ENCODE measurements at places on chromosomes 13 and 19.

DNA sequence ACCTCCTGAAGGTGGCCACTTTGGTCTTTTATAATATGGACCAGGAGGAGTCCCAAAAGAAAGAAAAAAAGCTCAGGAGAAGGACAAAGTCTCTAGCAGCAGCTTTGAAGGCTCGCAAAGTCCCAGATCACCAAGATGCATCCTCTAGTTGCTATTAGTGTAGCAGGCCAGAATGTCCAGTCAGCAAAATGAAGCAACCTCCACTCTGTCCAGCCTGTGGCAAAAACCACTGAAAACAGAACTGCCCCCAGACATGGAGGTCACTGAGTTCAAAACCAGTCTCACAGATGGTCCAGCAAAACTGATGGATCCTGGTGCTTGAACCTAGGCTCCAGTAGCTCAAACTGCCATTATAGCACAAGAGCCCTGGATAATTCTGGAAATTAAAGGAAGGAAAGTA is 10.4 kb downstream of the LILRB4 start:
- no peak for DNase-seq

DNA sequence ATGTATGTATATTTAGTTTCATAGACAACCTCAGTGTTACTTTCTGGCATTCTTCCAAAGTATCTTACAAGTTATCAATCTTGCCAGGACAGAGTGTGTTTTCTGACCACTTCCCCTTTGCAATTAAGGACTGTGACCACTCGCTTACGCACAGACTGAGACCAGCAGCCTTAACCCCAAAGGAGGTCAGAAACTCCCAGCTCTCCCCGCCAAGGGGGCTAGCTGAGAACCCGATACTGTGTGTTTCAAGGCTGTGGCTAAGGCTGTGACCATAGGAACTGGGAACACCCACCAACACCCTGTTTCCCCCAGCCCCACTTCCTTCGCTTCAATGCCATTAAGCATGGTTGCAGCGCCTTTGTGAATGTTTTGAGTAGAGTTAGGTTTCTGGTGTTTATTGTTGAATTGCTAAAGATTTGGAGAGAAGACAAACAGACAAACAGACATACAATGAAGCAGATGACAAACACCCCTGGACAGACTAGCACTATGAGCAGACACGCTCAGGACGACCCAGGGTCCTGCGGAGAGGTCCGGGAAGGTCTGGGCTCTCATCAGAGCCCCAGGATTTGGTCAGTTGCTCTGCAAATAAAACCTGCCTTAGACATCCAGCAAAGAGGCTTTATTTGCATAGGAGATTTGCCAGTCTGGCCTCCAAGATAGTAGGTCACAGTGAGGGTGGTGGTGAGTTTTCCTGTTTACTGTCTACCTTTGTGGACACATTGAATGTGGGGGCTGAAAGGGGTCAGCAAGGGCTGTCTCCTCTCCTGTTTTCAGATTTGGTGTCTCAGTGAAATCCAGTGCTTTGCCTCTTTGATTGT is 25.0 kb upstream of the TNFSF11 start:
- no peak for DNase-seq

- DNase-seq, result no peak
Observed at GRCh38 chr13:26867451-26868091, 107.0 kb upstream of the GPR12 start.

DNA sequence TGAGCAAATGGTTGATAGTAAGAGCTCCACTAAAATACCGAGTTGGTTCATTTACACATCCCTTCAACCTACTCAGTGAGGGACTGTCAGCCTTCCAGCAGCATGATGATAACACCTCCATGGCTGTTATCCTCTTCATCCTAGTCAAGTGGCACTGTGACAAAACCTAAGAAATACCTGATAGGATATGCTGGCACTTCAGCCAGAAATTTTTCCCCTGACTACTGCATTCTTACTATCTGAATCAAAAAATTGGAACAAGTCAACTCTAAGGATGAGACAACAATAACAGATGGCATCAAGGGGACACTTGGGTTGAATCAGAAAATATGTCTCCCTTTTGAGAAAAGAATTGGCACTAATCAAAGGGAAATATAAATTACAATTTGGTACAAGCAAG is 193.9 kb downstream of the KCTD12 start:
- DNase-seq, result no peak

DNA sequence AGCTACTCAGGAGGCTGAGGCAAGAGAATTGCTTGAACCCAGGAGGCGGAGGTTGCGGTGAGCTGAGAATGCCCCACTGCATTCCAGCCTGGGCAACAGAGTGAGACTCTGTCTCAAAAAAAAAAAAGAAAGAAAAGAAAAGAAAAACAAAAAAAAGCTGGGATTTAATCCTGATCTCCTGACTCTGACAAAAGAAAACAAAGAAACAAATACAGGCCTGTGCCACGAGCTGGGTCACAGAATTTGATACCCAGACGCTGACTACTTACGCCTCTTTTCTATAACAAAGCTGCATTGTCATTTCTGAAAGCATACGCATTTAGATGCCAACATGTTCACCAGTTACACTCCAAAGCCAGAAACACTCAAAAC is 18.2 kb upstream of the GTF2F2 start:
- DNase-seq, result no peak

DNA sequence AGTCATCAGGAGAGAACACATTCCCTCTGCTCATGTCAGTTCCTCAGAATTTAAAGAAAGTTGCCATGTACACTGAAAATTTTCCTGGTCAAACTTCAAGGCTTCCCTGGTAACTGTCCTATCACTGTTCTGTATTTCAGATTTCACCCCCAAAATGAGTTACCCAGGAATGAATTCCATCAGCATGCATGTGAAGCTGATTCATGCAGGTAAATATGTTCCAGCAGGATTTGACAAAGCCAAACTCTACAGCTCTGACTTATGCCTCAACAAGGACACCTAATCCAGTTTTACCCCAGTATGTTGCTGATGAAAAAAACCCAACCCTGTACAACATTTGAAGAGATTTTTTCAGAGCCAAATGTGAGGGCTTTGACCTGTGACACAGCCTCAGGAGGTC is 21.5 kb downstream of the LIG4 start:
- no peak for DNase-seq

DNA sequence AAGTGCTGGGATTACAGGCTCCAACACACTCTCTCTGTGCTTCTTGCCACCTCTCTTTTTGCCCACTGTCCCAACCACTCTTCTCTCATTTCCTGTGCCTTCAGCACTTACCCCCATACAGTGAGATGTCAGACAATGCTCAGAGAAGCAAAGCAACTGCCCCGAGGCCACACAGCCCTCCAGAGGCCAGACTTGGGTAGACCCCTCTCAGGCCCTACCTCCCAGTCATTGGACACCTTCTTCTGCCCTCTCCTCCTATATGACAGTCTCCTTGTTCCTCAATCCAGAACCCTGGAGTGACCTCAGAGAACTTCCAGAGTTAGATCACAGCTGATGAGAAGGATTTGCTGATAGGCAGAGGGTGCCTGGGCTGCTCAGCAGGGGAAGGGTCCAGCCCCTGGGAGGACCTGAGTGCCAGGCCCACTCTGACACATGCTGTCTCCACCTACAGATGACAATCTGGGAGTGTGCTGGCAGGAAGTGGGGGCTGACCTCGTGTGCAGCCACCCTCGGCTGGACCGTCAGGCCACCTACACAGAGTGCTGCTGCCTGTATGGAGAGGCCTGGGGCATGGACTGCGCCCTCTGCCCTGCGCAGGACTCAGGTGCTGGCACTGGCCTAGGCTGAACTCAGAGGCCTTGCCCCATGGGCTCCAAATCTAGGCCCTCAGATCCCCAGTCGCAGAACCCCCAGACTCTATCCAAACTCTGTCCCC is 24.4 kb downstream of the LTBP4 start:
- no peak for DNase-seq

- DNase-seq, result peak; percentile 36
Observed at GRCh38 chr19:46015687-46016425, 7.0 kb downstream of the PGLYRP1 start.

DNA sequence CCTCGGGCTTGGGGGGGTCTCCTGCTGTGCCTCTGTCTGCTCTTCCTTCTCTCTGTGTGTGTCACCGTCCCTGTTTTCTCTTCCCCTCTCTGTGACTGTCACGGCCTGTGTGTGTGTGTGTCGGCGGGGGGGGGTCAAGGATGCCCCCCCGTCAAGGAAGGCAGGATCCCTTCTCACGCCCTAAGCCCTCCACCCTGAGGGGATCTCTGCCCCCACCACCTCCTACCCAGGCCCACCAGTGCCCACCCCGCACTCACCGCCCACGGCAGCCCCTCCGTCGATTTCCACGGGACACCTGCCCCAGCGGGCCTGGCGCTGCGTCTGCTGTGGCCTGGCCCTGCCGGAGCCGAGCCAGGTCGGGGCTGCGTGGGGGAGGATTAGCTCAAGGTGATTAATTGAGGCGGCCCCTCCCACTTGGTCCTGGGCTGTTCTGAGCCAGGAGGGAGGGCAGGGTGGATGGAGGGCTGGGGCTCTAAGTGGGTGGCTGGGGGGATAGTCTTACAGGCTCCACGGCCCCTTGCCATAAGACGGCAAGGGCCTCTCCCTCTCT is at the start of gene RAX2:
Gene RAX2, minus strand, starts transcription at position 323 of the 550 bp plus-strand sequence. CDS start 486 bp downstream, outside the sequence.
- peak; percentile 83 for DNase-seq

DNA sequence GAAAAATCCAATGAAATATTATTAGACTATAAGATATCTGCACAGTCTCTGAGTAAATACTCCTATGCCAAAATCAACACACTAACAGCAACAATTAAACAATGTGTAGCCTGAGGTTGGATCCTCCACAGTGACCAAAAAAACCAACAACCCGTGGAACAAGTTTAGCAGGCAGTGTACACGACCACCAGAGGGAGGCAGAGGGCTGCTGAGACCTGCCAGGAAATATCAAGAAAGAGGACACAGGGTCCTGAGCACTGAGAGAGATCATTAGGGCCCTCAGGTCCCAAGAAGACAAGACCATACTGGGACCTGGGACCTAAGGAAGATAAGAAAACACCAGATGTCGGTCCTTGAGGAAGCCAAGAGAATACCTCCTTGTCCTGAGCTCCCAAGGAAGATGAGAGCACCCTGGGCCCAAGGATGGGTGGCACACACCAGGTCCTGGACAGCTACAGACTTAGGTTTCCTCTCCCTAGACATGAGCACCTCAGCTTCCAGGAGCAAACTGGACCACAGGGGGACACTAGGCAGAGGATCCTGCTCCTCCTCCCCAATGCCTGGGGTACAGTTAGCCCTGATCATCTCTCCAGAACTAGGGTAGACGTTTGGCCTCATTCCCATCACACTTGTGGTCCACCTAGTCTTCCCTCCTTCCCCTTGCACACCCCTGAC is 822 bp upstream of the ZNF274 start:
- DNase-seq, result peak; percentile 75

GRCh38 chr19:38693380-38694223 is 46.2 kb downstream of the ACTN4 start:
- no peak for DNase-seq

- peak; percentile 72 for DNase-seq
Observed at GRCh38 chr13:87680298-87680697, 9.1 kb downstream of the SLITRK5 start.

- peak; percentile 23 for DNase-seq
Observed at GRCh38 chr19:10408511-10409283, 5.4 kb upstream of the CDC37 start.

- DNase-seq, result no peak
Observed at GRCh38 chr13:79227418-79227817, 178.6 kb downstream of the RBM26 start.

- no peak for DNase-seq
Observed at GRCh38 chr13:106490569-106491321, 44.7 kb downstream of the EFNB2 start.

DNA sequence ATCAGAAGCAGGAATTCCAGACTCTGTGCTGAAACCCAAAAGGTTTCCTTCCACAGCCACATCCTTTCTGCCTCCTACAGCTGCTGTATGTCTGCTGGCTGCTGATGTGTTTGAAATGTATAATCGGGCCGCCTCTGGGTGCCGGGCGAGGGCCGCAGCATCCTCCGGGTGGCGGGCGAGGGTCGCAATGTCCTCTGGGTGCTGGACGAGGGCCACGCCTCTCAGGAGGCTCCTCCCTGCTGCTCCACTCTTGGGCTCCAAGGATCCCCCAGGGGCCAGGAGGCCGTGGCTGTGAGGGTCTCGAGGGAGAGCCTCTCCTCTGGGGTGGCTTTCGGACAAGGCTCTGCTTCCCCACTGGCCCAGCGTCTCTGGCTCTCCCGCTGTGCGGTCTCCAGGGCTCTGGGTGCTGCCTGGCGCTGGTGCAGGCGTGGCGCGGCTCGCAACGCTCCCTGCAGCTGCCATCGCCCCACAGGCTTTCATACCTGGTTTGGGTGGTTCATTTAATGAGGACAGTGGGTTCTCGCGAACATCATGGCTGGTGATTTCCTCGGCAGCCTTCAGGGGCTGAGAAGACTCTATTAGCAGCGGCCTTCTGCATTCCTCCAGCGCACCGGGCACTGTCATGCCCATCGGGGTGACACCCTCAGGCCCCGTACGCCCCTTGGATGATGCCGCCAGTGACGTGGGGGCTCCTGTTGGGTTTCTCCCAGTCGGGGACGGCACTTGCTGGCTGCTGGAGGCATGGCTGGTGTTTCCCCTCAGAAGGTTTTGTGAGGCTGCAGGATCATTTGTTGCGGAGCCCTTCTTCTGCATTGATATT is 41.8 kb upstream of the GRTP1 start:
- peak; percentile 74 for DNase-seq

- DNase-seq, result peak; percentile 33
Observed at GRCh38 chr13:68261105-68261504, 1031.0 kb upstream of the PCDH9 start.

DNA sequence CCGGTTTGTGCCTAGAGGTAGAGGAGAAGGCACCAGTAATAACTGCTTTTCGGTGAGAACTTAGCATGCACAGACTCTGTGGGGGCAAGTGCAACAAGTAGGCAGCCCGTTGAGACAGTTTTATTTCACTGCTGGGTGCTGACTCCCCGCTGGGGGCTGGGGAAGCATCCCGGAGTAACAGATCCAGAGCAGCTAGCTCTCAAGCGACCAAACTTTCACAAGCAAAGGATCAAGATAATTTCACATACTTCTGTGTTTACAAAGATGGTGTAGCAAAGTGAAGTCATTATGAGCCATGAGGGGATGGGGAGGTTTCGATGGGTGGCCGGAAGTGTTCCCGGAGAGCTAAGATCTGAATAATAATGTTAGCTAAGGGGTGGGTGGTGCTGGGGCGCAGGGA is 2.8 kb downstream of the NACC1 start:
- DNase-seq, result no peak

DNA sequence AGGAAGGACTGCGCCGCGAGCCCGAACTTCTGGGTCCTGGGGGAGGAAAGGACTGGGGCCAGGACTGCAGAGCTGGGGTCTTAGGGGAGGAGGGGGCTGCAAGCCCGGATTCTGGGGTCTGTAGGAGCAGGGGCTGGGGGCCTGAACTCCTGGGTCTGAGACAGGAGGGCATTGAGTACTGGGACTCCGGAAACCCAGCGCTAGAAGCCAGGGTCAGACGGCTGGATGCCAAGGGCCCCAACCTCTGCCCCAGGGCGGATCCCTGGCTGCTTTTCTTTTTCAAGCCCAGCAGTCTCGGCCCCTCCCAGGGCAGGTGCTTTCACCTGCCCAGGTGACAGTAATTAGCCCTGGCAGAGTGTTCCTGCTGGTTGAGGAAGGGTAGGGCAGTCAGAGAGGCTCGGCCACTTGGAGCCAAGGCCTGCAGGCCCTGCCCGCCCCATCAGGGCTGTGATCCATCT is 2.3 kb downstream of the MYH14 start:
- DNase-seq, result no peak

- DNase-seq, result peak; percentile 70
Observed at GRCh38 chr13:94708031-94708859, 4.1 kb downstream of the SOX21 start.

GRCh38 chr19:11560404-11561051 is 1.5 kb upstream of the ELOF1 start:
- DNase-seq, result peak; percentile 91

- no peak for DNase-seq
Observed at GRCh38 chr19:42627916-42628315, 33.2 kb upstream of the CEACAM8 start.

GRCh38 chr13:36764957-36765356 is 54.1 kb upstream of the RFXAP start:
- DNase-seq, result peak; percentile 54

Data from NCI-H82 (cell line).